ENCODE measurements at places on chromosomes 11 and 22. TPM values are rescaled to one million over a fixed set of nuclear protein-coding genes. Genes with fewer than 3 reads are reported as not detected.
A peak's percentile ranks its signal among the peaks of the same experiment; 100 is the strongest.

GRCh38 chr11:73340164-73340563 is 32.1 kb downstream of the ARHGEF17 start:
- DNase-seq = no peak

DNA sequence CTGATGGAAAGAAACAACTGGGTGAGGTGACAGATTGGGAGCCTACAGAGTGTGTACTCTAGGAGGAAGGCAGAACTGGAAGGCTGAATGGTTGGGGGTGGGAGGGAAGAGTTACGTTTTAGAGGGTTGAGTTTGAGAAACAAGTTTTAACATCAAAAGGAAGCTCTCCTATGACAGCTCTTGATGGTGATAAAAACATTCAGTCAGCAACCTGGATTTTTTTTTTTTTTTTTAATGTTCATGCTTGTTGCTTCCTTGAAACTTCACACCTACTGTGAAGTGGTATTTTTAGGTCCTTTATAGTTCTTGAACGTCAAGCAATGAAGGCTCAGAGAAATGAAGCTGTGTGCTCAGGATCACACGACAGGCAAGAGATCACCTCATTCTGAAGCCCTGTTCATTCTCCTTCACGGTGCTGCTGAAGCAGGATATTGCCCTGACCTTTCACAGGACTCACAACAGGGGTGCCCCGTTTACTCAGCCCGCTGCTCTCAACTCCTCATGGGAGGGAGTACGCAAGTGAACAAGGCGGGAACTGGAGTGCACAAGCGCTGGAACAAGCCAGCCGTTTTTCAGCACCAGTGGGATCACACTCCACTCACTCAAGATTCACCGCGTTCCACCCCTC is 1.6 kb upstream of the TMEM109 start:
- no peak for DNase-seq

HSPB2 gene
- not detected for total RNA-seq

- DNase-seq = no peak
Measured at GRCh38 chr11:61090982-61091372, 11.3 kb upstream of the CD5 start.

DNA sequence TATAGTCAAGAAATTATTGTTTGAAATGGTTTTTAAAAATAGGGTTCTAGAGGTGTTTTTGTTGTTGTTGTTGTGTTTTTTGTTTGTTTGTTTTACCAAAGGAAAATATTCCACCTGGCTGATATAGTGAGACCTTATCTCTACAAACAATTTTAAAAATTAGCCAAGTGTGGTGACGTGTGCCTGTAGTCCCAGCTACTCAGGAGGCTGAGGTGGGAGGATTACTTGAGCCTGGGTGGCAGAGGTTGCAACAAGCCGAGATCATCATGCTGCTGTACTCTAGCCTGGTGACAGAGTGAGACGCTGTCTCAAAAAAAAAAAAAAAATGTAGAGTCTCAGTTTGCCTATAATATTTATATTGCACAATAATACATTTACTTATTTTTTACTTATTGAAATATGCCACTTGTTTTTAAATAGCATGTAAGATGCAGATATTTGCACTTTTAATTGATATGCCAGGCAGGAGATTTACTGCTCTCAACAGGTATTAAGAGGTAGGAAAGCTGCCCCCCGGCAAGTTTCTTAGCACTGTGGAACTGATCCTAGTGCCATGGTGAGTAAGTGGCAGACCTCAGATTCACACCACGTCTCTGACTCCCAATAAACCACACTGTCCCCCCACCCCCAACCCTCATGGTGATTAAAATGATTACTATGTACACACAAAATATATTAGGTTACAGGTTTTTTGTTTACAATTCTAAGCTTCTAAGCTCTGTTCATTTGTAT is 157.4 kb downstream of the TEAD1 start:
- DNase-seq = no peak

OR1S1 gene
- not detected for total RNA-seq

TALDO1 gene
- total RNA-seq = 242 TPM

MAPK11 gene
- total RNA-seq = 10.2 TPM

MPZL3 gene
- total RNA-seq = 12.8 TPM

TRIM51 gene
- total RNA-seq = 2.2 TPM

DNA sequence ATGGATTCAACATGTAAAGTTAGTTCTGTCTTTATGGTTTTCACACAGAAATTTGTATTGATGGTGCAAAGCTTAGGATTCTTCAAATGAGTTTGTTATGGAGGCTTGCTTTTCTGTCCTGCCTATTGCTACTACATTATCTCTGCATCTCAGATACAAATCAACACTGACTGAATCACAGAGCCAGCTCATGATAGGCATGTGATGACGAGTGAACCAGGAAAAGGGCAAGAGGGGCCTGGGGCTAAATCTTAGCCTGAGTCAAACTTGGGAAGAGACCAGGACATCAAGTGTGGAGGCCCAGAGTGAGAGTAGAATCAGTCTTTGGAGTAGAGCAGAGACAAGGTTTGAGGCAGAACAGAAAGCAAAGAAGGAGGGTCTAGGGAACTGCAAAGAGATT is 107.1 kb upstream of the CD44 start:
- no peak for DNase-seq

- peak; percentile 68 for DNase-seq
Measured at GRCh38 chr11:46237248-46238077, 40.0 kb upstream of the CREB3L1 start.

DNA sequence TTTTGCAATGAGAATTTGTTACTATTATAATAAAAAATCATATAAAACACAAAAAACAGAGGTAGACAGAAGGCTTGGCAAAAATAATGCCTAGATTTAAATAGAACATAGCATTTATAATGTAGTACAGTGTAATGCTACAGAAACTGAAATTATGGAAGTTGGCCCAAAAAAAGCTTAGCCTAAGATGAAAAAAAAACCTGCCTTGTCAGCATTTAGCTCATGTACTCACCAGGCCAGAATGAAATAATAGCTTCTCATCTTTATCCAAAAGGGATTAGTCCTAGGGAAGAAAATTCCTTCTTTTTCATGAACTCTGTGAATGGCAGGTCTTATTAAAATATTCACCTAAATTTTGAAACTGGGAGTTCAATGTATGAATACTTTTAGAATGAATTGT is 951.1 kb downstream of the LRRC4C start:
- no peak for DNase-seq

GRCh38 chr11:101718402-101718801 is 134.6 kb upstream of the TRPC6 start:
- DNase-seq = no peak

OR8D1 gene
- not detected for total RNA-seq

GRCh38 chr11:75858613-75859012 is 43.6 kb downstream of the UVRAG start:
- DNase-seq = no peak

CD248 gene
- 0.59 TPM for total RNA-seq

RCOR2 gene
- total RNA-seq = not detected

DNA sequence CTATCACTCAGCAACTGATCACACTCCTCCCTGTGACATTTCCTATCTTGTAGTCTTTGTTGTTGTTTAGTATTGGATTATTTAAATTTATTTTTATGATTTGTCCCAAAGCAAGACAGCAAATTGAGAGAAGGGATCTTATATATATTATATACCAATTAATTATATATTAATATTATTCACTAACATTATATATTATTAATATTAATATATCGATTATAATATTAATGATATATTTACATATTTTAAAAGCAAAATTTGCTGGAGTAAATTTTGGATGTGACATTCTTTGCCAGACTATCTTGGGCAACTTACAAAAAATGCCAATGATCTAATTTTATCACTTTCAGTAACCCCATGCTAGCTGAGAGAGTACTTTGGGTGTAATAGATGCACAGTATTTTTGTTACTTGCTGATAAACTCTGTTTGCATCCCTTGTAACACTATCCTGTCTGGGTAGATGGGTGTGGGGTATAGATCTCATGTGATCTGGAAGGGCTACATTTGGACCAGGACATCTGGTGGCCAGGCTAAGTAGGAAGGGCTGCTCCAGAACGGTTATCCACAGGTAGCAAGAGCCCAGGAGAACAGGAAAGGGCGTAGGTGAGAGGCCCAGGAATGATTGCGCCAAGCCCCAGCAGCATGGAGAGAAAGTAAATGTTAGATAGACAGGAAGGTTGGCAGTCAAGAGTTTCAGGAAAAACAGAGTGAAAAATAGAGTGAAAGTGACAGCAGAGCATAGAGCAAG is 608.6 kb upstream of the KIRREL3 start:
- DNase-seq = no peak

DNA sequence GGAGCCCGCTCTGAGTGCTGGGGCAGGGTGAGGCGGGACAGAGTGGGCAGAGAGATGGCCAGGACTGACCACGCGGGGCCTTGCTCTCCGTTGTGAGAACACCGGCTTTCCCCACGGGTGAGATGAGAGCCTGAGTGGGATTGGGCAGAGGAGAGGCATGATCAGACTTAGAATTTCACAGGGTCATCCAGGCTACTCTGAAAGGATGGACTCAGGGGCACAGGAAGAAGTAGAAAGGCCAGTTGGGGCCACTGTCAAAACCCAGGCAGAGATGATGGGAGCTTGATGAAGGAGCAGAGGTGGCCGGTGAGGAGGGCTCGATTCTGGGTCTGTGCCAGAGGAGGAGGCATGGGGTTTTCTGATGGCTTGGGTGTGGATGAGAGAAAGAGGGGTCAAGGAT is 63.8 kb upstream of the NUP50 start:
- no peak for DNase-seq

DNA sequence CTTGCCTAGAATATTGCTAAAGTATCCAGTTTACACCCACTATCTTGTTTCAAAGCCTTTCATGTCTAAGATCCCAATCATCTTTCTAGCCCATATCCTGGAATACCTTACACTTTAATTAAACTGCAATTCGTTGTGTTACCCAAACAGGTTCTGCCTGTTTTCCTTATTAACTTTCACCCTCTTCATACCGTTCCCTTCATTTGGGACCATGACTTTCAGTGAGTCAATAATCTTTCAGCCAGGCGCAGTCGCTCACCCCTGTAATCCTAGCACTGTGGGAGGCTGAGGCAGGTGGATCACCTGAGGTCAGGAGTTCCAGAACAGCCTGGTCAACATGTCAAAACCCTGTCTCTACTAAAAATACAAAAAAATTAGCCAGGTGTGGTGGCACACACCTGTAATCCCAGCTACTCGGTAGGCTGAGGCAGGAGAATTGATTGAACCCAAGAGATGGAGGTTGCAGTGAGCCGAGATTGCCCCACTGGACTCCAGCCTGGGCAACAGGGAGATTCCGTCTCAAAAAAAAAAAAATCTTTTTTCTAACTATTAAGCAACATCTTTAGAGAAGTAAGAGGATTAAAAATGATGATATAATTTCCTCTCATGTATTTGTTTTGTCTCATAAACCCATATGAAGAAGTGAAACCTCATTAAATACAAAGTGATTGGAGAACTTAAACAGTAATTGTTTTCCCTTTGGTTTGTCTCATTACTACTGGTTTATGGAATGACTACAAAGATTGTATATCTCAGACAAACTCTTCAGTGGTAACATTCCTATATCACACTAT is 20.7 kb downstream of the DMC1 start:
- DNase-seq = no peak

TOM1 gene
- total RNA-seq = 30.4 TPM

PNPLA3 gene
- 0.47 TPM for total RNA-seq

GAS2 gene
- 0.76 TPM for total RNA-seq

- no peak for DNase-seq
Measured at GRCh38 chr11:128005562-128005961, 581.8 kb downstream of the ETS1 start.

DNA sequence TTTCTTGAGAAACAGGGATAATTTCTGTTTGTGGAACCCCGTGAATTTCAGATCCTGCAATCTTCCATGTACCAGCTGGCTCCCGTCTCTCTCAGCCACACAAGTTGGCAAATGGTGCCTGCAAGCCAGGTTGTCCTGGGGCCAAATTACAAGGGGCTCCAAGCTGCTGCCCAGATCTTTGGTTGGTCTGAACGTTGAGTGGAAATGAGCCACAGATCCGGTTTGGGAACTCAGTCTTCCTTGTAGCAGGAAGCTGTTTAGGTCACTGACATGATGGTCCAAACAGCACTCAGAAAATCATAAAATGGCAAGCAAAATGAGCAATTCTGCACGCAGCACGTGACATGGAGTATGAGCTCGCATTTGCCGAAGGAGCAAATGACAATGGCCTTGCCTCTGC is 1496.4 kb downstream of the TBC1D22A start:
- no peak for DNase-seq

- DNase-seq = no peak
Measured at GRCh38 chr22:29344137-29344536, 28.6 kb upstream of the RASL10A start.

- DNase-seq = no peak
Measured at GRCh38 chr11:83070044-83070701, 1.5 kb downstream of the RAB30 start.

DNA sequence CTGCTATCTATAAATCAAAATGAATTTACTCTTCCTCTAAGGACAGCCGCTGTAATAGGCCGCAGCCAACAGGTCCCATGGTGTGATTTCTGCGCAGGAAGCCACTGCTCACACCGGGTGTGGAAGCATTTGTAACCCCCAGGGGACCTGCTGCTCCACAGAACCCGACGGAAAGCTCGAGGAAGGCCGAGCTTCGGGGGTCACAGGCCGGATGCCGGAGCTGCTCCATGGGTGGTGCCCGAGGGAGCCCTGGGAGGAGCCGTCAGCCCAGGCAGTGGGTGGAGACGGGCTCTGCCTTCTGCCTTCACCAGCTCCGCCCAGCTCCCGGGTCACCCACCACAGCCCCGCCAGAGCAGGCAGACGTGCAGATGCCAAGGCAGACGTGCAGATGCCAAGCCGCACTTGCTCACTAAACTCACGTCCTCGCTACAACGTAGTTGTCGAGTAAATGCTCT is 63.5 kb downstream of the BRD1 start:
- DNase-seq = no peak

FERMT3 gene
- 249 TPM for total RNA-seq

GRCh38 chr11:13415201-13415600 is 47.8 kb downstream of the BTBD10 start:
- DNase-seq = no peak

FAT3 gene
- total RNA-seq = not detected

- DNase-seq = no peak
Measured at GRCh38 chr11:68988491-68988890, 7.7 kb upstream of the MRGPRD start.

DNA sequence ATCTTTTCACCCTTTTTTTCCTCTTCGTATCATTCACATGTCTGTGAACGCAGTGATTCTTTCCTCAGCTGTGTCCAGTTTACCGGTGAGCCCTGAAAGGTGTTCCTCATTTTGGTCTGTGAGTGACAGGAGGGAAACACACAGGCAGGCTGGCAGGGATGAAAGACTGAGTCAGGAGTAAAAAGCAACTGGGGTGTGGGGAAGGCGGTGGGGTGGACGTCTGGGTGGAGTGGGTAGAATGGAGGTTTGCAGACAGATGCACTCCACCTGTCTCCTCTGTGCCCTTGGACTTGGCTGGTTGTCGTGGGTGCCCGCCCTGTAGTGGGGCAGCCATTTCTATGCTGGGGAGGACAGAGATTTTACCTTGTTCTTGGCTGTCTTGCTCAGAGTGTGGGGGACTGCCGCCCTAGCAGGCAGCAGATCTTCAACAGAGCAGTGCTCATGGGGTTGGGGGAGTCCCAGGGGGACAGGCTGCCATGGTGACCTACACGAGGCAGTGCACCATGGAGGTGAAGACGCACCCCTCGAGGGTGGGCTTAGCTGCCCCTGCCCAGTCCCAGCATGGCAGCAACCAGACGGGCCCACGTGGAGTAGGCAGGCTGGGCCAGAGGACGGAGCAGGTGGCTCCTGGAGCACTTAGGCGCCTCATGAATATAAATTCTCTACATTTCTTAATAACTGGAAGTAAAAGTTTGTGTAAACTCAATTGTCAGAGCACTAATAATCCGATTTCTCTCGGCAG is 603.7 kb downstream of the TBC1D22A start:
- no peak for DNase-seq

GRCh38 chr22:39671936-39672335 is 101.4 kb downstream of the CACNA1I start:
- DNase-seq = no peak

- DNase-seq = peak; percentile 85
Measured at GRCh38 chr11:20363500-20364340, at the start of gene HTATIP2. Gene HTATIP2 (plus strand): TSS chr11:20363714. CDS start chr11:20364238, 524 bp downstream.

NRGN gene
- total RNA-seq = 0.57 TPM

All from natural killer cell treated with Interleukin-12 subunit alpha and Interleukin-12 subunit beta and Interleukin-15 and Interleukin-18, amount 100 ng/mL, for 72 hours (primary cell).